ENCODE measurements at places on chromosomes 12 and 14. TPM values are rescaled to one million over a fixed set of nuclear protein-coding genes. Genes with fewer than 3 reads are reported as not detected.

- no peak for DNase-seq
These were observed 26.5 kb upstream of the PPP1R12A start for GRCh38 chr12:79961411-79961810.

DNA sequence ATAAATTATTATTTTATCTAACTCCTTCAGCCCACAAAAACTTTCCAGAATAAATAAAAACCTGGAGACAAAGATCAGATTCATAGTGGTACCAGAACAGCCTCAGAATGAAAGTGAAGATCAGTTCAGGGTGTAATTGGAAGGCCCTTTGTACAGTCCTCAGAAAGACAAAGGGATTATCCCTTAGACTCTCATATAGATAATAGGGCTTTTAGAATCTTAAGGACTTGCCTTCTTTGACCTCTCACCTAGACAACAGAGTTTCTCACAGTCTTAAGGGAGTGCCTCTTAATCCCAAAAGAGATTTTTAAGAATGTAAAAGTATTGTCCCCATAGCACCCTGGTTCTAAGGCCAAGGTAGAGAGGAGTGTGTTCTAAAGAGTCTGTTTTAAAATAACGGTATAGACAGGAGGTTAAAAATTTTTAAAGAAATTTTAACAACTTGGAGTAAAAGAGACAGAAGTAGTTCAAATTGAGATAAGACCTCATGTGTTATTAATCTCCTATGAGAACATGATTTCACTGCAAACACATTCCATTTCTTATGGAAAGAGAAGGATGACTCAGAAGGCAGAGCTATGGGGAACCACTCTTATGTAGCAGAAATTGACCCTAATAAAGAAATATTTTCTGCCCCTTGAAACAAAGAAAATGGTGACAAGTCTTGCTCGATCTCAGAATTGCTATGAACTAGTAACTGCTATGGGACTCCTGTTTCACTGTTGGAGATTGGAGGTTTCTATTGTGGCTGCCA lies 24.2 kb upstream of the NOVA1 start:
- DNase-seq: no peak

GRCh38 chr14:95833429-95833828 lies 43.2 kb upstream of the TUNAR start:
- no peak for DNase-seq

Gene CLEC4C
- total RNA-seq: not detected

Gene ARG2
- total RNA-seq: 1.3 TPM

Gene CD4
- total RNA-seq: 19.9 TPM
